SK-N-MC (cell line): ENCODE measurements at places on chromosomes 13 and 19.

DNA sequence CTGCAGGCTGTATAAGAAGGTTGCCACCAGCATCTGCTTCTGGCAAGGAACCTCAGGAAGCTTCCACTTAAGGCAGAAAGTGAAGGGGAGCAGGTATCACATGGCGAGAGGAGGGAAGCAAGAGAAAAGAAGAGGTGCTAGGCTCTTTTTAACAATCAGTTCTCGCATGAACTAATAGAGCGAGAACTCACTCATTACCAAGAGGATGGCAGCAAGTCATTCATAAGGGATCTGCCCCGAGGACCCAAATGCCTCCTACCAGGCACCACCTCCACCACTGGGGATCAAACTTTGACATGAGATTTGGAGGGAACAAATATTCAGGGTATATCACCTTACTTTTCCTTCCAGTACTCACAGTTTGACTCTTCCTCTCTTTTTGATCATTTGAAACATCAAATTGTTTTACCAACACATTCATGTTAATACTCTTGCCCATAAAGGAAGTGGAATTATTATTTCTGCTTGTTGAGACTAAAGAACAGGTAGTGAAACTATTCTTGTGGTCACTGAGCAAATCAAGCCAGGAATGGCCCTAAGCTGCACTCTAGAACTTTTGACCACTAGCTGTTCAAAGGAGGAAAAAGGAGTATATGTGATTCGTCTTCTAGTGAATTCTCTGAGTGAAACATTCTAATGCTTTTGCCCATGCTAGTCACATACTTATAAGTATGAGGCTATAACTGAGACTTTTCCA, 45.0 kb downstream of the LACC1 start:
- DNase-seq: no peak

DNA sequence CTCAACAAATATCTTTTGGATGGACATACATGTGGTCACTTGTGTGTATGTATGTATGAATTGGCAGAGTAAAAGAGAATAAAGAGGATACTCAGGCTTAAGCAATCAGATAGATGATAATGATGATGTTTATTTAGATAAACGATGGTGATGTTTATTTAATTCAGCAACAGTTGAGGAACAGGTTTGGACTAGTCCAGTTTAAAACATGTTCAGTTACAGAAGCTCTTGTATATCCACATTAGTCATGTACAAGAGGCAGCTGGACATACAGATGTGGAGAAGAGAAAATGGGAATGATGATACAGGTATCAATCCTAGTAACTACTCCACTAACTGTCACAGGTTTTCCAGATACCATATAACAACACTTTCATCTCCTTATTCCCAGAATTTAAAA, 232.1 kb downstream of the DIAPH3 start:
- DNase-seq: no peak

DNA sequence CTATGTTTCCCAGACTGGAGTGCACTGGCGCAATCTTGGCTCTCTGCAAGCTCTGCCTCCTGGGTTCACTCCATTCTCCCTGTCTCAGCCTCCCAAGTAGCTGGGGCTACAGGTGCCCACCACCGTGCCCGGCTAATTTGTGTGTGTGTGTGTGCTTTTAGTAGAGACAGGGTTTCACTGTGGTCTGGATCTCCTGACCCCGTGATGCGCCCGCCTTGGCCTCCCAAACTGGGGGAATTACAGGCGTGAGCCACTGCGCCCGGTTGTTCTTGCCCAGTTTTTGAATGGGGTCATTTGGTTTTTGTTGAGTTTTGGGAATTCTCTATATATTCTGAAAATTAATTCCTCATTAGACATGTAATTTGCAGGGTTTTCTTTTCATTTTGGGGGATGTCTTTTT, 238.4 kb upstream of the PRR20A start:
- no peak for DNase-seq

- no peak for DNase-seq
Observed at GRCh38 chr19:812049-812746, 9.6 kb downstream of the PLPPR3 start.

- no peak for DNase-seq
Observed at GRCh38 chr13:77740097-77740735, 42.7 kb downstream of the SLAIN1 start.

- no peak for DNase-seq
Observed at GRCh38 chr19:49801401-49801888, 11.6 kb downstream of the FUZ start.

GRCh38 chr19:858868-859843, at the start of gene CFD:
Gene CFD (plus strand): TSS chr19:859664. CDS start chr19:859690, 26 bp downstream.
- DNase-seq: no peak

GRCh38 chr19:497869-498510, 1.7 kb downstream of the MADCAM1 start:
- no peak for DNase-seq

GRCh38 chr13:48156466-48156865, 61.6 kb upstream of the MED4 start:
- DNase-seq: no peak

GRCh38 chr19:54464044-54464629, 559 bp upstream of the LENG9 start:
- DNase-seq: no peak

DNA sequence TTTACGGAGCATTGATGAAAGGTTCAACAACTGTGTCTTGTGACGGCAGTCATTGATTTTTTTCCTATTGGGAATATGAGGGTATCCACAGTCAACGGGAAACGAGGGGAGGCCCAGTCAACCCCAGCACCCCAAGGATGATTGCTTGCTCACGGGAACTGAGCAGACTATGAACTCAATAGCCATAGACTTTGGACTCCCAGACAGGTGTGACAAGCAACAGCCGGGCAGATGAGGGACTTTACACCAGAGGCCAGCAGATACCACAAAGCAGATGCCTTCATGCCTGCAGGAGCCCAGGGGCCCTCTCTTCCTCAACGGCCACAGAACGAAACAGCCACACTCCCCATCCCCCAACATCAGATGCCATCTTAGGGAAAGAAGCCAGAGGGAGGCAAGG, 80.3 kb upstream of the FLT1 start:
- DNase-seq: no peak

DNA sequence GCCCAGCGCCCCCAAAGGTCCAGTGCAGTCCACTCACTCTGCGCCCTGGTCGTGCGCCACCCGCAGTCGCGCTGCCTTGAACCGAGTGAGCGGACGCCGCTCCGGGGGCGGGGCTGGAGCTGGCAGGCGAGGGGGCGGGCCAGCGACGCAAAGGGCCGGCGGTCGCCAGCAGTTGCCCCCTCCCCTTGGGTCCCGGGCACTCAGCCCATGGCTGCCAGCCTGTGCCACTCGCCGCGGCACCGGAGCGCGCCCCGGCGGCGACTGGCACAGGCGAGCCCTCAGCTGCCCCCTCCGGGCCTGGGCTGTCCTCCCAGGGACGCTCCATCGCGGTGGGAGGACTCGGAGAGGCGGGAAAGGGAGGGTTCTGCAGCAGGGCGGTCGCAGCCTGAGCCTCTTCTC, at the start of gene S1PR5:
S1PR5 (minus strand) TSS at position 87 of the 399 bp plus-strand sequence. CDS start 2,436 bp downstream, outside the sequence.
- no peak for DNase-seq

GRCh38 chr13:21596722-21597121, 7.2 kb downstream of the MICU2 start:
- no peak for DNase-seq
